Hindlimb muscle (tissue), 1 donor: ENCODE measurements at places on chromosomes 7 and 10. TPM values are rescaled to one million over a fixed set of nuclear protein-coding genes. Genes with fewer than 3 reads are reported as not detected.

DNA sequence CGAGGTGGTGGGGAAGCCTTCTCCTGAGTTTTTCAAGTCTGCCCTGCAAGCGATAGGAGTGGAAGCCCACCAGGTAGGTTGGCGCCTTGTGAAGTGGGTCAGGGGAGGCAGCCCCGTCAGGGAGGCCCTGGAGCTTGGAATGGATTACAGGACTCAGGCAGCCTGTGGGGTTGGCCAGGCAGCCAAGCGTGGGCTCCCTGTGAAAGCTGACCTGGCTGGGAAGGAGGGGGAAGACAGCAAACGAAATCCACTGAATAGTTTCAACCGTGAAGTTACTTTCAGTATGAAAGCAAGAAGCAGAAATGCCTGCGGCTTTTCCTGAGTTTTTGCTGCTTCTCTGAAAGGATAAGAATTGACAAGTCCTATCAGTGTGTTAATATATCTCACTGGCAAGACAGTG lies 36.4 kb downstream of the LHPP start:
- DNase-seq, result no peak

DNA sequence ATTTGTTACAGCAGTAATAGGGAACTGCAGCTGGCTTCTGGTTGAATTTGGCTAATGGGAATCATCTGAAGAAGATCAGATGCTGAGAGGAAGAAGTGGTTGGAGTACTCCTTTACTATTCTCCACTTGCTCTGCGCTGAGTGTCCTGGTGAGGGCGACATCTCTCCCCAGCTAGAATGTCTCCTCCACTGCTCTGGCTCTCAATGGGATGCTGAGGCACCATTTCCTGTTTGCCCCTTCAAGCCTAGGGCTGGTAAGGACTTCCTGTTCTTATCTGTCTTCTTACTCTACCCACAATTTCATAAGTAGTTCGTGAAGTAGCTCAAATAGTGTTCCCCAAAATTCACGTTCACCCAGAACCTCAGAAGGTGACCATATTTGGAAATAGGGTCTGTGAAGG lies 43.2 kb upstream of the TES start:
- DNase-seq, result no peak

- DNase-seq, result no peak
These were observed 367.9 kb downstream of the TYW1 start for GRCh38 chr7:67364441-67365017.

DNA sequence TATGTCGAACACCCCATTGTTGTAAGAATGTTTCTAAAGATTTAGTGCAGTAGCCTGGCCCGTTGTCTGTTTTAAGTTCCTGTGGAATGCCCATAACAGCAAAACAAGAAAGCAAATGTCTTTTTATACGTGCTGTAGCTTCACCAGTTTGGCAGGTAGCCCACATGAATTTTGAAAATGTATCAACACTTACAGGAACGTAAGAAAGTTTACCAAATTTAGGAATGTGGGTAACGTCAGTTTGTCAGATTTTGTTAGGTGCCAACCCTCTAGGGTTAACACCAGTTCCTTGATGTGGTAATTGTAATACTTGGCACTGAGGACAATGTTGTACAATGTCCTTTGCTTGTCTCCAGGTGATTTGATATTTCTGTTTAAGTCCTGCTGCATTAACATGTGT lies 3.2 kb upstream of the GIMAP4 start:
- no peak for DNase-seq

DNA sequence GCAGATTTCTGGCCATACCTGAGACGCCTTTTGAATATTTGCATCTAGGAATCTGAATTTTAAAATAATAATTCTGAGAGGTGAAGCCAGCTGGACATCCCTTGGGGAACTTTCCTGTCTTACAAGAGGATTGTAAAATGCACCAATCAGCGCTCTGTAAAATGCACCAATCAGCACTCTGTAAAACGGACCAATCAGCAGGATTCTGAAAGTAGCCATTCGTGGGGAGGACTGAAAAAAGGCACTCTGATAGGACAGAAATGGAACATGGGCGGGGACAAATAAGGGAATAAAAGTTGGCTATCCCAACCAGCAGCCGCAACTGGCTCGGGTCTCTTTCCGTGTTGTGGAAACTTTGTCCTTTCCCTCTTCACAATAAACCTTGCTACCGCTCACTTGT lies 9.9 kb downstream of the PPIF start:
- no peak for DNase-seq

GRCh38 chr7:1252540-1253090 lies 19.9 kb downstream of the UNCX start:
- DNase-seq, result no peak

DNA sequence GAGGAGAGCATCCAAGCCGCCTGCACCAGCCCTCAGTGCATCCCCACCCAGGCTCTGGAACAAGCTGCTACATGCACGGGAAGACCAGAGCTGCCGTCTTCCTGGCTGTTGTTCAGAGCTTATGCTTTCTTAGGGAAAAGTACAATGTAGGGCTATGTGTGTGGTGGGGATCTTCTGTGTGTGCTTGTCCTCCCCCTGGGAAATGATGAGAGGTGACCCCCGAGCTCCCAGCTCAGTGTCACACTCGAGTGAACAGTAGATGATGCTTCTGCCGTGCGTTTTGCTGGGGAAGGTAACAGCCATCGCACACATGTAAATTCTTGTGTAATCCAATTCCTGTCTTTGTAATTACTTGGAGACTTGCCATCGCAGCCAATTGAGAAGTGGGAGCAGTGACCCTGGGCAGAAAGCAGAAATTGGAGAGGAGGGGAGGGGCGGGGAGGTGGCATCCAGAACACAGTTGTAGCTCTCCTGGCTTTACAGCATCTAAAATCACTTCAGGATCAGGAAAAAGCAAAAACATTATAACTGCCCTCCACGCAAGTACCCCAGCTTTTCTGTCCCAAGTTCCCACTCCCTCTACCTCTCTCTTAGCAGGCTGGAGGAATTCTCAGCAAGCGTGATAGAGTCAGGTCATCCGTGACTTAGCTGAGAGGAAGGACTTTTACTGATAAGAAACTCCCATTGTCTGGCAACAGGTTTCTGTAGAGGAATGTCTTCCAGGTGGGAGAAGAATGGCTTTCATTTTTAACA lies 149.6 kb downstream of the TCF7L2 start:
- DNase-seq, result no peak

DNA sequence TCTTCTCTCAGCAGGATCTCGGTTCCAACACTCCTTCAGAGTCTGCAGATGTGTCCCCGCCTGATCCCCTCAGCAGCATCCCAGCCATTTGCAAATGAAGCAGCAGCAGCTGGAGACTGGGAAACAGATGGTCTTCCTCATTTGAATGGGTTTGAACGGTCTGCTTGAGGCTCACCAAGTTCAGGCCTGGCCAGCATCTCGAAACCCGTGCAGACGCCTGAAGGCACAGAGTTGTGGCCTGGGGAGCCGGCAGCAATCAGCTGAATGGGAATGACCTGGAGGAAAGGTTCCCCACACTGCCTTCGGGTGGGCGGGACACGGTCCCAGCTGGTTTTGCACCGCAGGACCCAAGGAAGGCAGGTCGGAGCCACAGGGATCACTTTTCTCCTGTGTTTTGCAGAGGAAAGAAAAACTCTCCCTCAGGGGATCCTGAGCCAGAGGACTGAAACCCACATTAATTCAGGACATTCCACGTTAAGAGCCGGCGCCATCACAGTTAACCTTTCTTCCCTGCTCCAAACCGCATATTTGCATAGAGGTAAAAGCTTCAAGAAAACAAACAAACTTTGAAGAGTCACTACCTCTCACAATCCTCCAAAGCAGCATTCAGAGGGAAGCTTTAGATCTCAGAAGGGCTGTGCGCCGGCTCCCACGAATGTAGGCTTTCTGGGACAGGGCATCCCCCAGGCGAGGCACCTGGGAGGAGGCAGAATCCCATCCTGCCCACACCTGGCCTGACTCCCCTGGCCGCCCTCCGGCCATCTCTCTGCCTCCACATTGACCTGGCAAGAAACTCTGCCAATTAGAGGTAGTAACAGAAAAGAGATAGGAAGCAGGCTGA lies 17.7 kb downstream of the FGFR2 start:
- no peak for DNase-seq

DNA sequence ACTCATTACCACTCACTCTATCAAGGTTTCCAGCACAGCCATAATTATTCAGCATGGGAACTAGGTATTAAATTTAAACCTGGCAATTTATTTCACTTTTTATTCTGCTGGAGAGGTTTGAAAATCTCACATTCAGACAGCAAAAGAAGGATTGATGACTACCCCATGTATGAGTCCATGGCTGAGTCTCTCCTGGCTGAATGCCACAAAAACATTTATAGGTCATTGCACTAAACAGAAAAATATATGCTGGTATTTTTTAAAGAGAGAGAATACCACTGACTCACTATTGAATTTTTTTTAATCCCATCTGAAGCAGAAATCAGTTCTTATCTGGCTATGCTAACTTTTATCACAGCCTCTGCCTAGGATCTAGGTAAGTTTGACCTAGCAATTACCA lies 336.3 kb downstream of the PPP1R3A start:
- no peak for DNase-seq

- no peak for DNase-seq
These were observed 323.4 kb downstream of the PARD3 start for GRCh38 chr10:34491678-34492077.

DNA sequence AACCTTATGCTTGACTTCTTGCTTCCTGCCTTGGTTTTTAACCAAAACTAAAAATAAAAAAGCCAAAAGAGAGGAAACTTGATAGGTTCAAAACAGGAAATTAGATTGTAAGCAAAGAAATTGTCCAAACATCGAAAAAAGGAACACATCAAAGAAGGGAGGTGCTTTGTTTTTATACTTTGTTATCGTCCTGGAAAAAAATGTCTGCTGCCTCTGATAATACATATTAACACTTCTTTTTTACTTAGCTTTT lies 286.6 kb upstream of the C7orf33 start:
- DNase-seq, result no peak

- no peak for DNase-seq
These were observed 24.0 kb upstream of the PCGF5 start for GRCh38 chr10:91196268-91197048.

- DNase-seq, result peak; percentile 17
These were observed 7.5 kb upstream of the RBP3 start for GRCh38 chr10:47340608-47341170.

- DNase-seq, result no peak
These were observed 734.8 kb downstream of the TNS3 start for GRCh38 chr7:46847126-46847525.

- no peak for DNase-seq
These were observed 710 bp downstream of the MRPL43 start for GRCh38 chr10:100986623-100986951.

The TMEM236 gene
- polyA plus RNA-seq, result 0.49 TPM

The MSMB gene
- polyA plus RNA-seq, result not detected

The IMPDH1 gene
- polyA plus RNA-seq, result 23.2 TPM

The GBX1 gene
- 2.7 TPM for polyA plus RNA-seq

The WAC gene
- polyA plus RNA-seq, result 87.2 TPM

The JAZF1 gene
- 24.9 TPM for polyA plus RNA-seq

The NEUROD6 gene
- polyA plus RNA-seq, result not detected

The GIMAP8 gene
- 7.3 TPM for polyA plus RNA-seq

The VAX1 gene
- polyA plus RNA-seq, result not detected

The ZNF777 gene
- 11.2 TPM for polyA plus RNA-seq

The TMEM130 gene
- 2.7 TPM for polyA plus RNA-seq

The VENTX gene
- 0.22 TPM for polyA plus RNA-seq
